ENCODE measurements at places on chromosomes 4 and X.
A peak's percentile ranks its signal among the peaks of the same experiment; 100 is the strongest.

- no peak for DNase-seq
These were observed 124.5 kb upstream of the HCCS start for GRCh38 chrX:10986616-10987015.

DNA sequence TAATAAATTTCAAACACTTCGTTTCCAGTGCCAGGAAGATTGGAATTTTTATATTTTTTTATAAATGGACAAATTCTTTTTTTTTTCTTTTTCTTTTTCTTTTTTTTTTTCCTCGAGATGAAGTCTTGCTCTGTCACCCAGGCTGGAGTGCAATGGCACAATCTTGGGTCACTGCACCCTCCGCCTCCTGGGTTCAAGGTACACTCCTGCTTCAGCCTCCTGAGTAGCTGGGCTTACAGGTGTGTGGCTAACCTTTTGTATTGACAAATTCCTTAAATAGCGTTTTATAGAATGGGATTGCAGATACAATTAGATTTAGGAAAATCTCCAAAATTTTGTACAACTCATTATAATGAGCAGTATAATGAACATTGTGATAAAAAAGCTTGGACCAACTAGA is 328.9 kb downstream of the ARHGAP24 start:
- no peak for DNase-seq

GRCh38 chr4:21792736-21793135 is 155.8 kb downstream of the KCNIP4 start:
- no peak for DNase-seq

DNA sequence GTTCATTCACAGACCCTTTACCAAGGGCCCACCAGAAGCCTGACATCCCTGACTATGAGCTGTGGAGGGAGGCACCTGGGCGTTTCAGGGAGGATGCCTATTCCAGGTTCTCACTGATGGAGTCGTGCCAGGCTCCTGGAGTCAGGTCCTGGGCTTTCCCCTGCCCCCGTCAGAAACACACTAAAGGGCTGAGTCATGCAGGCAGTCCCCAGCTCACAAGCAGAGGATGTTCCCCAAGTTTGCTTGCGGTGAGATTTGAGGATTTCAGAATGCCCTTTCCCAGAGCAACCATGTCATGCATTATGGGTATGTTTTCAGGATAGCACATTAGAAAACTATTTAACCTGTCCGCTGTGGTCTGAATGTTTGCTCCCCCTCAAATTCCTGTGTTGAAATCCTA is 45.2 kb downstream of the FHDC1 start:
- DNase-seq: no peak

- DNase-seq: no peak
These were observed 3.8 kb upstream of the TXK start for GRCh38 chr4:48137846-48138245.

DNA sequence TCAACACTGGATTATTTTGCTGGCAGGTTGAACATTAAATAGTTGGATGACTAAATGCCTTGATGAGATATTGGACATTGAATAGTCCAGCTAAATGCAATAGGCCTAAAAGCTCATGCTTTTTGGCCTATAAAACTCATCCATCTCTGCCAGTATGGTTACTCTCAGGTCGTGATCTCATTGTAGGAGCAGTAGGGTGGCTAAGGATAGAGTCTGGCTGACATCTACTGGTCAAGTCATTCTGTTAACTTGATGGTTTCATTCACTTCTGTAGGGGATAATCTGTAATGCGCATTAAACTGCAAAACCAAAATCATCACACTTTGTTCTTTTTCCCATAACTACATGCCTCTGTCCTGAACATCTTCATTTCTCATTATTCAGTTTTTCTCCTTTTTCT is 227.0 kb downstream of the DKK2 start:
- DNase-seq: no peak

GRCh38 chrX:19863212-19863856 is 24.1 kb downstream of the SH3KBP1 start:
- DNase-seq: no peak

DNA sequence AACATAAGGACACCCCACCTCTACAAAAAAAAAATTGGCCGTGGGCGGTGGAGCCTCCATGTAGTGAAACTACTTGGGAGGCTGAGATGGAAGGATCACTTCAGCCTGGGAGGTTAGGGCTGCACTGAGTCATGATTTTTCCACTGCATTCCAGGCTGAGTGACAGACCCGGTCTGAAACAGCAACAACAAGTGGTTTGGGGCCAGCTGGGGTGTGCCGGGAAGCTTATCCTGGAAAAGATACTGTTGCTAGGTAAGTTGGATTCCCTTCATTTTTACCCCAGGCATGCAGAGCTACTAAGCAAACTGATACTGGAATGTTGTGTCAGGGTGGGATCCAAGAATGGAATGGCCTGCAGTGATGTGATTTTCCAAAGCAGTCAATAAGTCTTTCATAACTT is 57.0 kb downstream of the XAGE2 start:
- no peak for DNase-seq

GRCh38 chr4:76224171-76224570 is 10.5 kb upstream of the SCARB2 start:
- DNase-seq: no peak

DNA sequence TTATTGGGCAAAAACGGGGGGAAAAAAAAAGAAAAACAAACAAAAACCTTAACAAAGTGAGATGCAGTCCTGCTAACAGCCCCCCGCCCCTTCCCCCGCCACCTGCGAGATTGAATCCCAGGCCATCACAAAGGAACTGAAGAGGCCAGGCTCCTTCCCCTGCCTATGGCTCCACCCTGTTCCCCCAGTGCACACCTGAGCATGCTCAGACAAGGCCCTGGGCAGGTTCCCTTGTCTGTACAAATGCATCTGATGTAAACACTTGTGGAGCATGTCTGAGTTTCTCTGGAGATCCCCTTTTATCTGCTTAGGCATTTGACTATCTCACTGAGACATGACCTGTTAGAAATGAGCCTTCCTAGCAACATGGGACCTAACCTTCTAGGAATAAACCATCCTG is 983.7 kb upstream of the PABPC4L start:
- DNase-seq: no peak

DNA sequence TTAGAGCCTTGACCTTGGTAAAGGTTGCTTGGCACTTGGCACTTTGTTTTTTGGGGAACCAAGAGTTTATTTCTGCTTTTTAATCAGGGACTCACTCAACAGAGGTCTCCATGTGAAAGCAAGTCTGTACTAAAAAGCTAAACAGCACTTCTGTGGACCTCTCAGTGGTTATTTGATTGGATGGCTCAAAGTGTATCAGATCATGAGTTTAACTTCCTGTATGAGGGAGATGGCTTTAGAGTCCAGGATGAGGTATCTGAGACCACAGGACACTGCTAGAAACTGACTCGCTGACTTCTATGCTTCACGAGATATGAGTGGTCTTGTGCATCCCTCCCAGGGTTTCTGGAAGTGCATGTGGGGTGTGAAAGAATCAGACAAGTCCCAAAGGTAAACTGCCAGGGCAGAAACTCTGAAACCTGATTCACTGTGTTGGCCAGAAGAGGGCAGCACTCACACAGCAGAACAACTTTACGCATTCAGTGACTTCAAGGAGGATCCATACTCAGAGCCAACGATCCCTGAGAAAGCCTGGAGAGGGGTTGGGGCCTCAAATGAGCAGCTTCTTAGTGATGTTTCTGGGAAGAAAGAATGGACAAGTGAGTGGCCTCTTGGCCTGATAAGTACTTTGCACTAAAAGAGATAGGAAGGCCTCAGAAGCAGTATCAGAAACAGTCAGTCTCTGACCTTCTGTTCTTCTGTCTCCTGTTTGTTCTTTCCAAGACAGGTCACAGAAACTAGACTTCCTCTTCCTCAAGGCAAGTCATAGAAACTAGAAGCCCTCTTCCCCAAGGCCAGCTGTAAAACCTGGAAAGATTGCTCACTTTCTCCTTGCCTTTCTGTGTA is 220.3 kb upstream of the CXCL13 start:
- DNase-seq: peak; percentile 35

- no peak for DNase-seq
These were observed 103.3 kb upstream of the TLR3 start for GRCh38 chr4:185965426-185966384.

- no peak for DNase-seq
These were observed 635.6 kb downstream of the STPG2 start for GRCh38 chr4:97507587-97508245.

DNA sequence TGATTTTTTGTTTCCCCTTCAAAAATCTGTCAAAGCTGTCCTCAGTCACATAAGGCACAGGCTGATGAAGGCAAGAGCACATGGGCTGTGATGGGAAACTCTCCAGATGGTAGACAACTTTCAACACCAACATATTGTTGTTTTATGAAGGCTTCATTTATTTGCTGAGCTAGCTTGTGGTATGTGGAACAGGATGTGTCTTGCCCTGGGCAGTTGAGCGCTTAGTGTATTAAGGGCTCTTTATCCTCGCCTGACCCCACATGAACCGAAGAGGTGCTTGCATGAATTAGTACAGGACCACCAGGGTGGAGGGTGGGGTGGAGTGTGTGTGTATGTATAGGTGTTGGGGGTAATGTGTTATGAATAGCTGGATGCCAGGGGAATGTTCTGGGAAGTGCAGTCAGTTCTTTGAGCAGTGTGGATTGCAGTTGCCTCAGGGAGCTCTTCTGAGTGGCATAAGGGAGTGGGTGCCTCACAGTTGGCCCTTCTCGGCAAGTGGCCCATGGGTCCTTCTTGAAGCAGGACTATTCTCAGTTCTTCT is 103.1 kb downstream of the PHEX start:
- DNase-seq: no peak

- no peak for DNase-seq
These were observed 51.1 kb downstream of the ENOPH1 start for GRCh38 chr4:82481506-82481840.

DNA sequence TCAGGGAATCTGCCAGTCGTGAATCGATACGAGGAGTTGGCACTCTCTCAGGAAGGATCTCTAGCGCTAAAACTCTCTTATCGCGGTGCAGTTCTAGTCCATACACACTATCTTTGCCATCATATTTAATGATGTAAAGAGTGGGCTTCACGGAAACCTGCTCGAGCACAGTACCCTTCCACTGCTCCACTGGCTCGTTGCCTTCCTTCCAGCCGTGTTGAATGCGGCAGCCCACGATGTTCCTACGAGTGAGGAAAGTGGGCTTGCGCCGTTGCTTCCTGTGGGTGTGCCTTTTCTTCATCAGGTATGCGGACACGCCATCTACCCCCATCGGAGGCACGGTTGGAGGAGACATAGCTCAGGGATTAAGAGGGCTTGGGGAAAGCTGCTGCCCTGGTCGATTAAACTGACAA is 661 bp downstream of the SPIN4 start:
- DNase-seq: no peak

GRCh38 chr4:177687117-177687516 is 244.9 kb upstream of the AGA start:
- no peak for DNase-seq

DNA sequence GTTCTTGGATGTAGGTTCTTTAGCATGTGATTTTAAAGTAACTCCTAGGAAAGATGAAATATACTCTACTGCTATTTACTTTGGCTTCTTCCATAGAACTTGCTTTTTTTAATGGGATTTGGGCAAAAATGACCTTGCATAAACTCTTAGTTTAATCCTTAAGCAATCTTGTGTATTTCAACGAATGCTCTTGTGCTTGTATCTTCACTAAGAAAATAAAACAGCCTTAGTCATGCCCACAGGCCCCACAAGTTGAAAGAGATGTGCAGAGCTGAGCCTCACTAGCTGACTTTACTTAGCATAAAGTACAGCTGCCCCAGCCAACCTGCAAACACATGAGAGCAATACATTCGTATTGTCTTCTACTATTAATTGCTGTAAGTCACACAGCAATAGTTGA is 1609.2 kb downstream of the STIM2 start:
- DNase-seq: no peak

GRCh38 chrX:24899391-24899790 is 116.4 kb downstream of the ARX start:
- DNase-seq: no peak

DNA sequence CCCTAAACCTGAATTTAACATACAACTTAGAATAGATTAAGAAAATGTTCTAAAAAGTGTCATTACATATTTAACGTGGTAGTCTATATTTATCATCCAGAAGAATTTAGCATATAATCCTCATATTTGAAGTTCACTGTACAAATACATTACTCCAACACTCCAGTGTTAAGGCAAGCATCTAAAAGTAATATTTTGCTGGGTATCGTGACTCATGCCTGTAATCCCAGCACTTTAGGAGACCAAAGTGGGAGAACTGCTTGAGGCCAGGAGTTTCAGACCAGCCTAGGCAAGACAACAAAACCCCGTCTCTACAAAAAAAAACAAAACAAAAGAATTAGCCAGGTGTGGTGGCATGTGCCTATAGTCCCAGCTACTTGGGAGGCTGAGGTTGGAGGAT is 24.8 kb downstream of the LRBA start:
- DNase-seq: no peak

DNA sequence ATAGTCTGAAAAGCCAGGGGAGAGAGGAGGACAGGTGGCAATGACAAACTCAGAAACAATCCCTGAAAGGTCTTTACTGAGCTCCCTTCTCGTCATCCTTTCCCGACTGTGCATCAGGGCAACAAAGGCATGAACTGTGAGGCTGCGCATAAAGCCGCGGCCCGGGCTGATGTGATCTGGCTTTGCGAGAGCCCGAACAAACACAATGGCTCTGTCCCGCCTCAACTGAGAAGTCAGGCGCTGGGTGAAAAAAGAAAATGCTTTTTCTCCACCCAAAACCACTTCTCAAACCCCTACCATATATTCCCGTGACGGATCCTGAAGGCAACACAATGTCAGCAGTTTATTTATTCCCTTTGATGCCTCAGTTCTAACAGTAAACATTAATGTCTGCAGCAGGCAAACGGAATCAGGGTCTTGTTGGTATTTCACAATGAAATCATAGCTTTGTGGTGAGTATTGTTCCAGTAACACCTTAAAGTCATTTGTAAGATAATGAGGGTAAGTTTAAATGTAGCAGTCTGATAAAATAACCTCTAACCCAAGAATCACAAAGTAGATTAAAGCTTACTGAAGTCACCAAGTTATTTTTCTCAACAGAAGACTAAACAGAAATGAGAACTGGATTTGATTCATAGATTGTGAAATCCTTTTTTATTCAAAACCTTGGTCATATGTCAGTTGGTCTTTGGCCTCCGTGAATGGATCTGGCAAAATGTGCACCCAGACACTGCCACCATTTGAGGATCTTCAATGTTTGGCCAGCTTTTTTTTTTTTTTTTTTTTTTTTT is 67.4 kb downstream of the APBB2 start:
- DNase-seq: no peak

DNA sequence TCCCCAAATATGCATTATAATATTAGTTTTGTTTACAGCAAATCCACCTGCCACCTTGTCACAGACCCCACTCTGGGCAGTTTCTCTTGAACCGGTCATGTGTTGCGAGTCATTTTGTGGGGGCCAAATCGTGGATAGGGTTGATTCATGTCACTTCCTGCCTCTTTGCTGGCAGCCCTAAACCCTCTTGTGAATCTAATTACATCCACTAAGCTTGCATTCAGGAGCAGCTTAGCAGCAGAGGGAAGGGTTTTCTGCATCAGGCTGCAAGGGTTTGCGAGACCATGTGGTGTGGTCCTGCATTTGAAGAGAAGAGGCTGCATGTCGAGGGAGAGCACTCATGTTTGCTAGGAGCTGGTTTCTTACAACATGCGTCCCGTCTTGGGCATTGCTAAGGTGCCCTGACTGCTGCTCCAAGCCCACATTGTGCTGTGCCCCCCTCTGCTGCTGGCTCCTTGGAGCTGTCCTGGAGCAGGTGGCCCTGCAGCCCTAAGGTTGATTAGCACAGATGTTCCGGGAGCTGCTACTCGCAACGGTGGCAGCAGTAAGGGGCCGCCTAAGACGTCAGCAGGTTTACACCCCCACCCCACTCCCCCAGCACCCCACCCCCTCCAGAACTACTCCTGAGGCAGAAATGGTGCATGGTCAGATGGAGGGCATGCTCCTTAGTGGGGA is 88.9 kb upstream of the CLDN34 start:
- DNase-seq: no peak

Data from activated gamma-delta T cell treated with Interleukin-2 at 50 U/mL for 16 hours (primary cell).